ENCODE measurements at places on chromosomes 2 and 18. TPM values are rescaled to one million over a fixed set of nuclear protein-coding genes. Genes with fewer than 3 reads are reported as not detected.
A peak's percentile ranks its signal among the peaks of the same experiment; 100 is the strongest.

DNA sequence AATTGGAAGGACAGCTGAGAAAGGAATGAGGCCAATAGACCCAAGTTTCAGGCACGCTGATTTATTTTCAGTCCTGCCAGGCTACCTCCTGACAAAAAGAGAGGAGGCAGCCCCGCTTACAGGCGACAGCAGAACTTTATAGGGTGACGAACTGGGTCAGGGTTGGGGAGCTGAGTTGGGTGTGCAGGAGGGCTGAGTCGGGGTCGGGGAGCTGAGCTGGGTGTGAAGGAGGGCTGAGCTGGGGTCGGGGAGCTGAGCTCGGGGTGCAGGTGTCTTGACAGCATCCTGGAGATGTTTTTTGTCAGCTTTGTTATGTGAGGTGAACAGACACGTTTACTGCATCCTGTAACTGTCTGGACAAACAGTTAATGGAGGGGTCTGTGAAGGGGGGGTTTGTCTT is 342.2 kb downstream of the ADCYAP1 start:
- DNase-seq, result no peak

GRCh38 chr2:209771474-209772289 is at the start of gene UNC80:
TSS of gene UNC80 (plus strand) at chr2:209771832. CDS start at chr2:209772073, 241 bp downstream.
- DNase-seq, result peak; percentile 58

DNA sequence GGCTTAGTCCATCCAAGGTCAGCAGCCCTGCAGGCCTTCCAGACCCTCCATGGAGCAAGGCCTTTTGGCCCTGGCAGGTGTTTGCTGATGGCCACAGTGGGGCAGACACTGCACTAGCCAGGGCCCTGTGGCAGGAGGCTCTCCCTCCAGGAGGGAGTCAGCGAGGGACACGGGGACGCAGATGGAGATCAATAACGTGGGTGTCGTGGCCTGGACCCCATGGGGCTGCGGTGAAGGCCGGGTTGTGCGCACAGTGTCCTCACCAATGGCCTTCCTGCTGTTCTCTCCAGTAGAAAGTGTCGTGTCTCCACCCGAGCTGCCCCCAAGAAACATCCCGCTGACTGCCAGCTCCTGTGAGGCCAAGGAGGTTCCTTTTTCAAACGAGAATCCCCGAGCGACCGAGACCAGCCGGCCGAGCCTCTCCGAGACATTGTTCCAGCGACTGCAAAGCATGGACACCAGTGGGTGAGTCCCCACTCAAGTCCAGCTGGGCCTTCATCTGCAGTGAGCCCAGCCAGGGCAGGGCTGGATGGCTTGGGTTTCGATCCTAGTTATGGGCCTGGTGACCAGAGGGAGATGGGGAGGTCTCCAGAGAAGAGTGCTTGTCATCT is 65.4 kb downstream of the INPP5D start:
- DNase-seq, result no peak

DNA sequence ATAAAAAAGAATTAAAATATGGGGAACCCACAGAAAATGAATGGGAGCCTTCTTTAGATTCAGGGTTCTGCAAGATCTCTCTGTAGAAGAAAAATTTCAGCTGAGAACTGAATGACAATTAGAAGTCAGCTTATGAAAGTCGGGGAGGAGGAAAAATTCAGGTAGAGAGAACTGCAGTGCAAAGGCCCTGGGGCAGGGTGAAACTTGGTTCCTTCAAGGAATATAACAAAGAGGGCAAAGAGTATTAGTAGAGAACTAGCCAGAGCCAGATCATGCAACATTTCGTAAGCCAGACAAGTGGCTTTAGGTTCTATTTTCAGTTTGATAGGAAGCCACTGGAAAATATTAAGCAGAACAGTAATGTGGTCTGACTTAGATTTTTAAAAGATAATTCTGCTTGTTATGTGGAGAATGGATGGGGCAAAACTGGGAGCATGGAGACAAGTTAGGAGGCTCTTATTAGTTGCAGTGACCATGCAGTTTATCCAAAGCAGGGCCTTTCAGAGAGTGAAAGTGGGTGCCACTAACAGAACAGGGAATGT is 27.9 kb downstream of the RAB27B start:
- DNase-seq, result no peak

GRCh38 chr18:65477455-65477854 is 273.4 kb upstream of the CDH7 start:
- DNase-seq, result no peak

The NGEF gene
- total RNA-seq, result not detected

GRCh38 chr18:69400253-69400975 is at the start of gene DOK6:
TSS of gene DOK6 (plus strand) at chr18:69400888.
- DNase-seq, result peak; percentile 47

DNA sequence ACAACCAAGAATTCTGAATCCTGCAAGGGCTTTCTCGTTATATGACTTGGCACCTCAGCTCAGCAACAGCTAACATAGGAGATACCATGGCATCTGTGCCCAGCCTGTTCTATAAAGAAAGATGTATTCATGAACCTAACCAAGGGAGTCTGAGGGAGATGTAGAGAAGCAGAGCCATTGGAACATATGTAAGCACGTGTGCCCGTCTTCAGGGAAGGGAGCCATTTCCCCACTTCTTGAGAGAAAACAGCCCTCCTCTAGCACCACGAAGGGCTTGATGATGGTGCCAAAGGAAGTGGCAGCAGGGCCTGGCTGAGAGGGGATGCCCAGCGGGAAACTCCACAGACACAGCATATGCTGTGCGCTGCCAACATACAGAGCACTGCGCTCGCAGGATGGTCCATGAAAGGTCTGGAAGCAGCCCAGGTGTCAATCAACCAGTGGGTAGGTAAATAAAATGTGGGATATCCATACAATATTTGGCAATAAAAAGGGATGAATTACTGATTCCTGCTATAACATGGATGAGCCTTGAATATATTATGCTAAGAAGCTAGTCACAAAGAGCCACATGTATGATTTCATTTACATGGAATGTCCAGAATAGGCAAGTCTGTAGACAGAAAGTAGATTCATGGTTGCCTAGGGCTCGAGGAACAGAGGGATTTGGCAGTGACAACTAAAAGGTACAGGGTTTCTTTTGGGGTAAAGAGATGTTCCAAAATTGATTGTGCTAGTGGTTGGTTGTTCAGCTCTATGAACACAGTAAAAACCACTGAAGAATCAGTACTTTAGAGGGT is 16.1 kb downstream of the TMEM247 start:
- DNase-seq, result no peak

DNA sequence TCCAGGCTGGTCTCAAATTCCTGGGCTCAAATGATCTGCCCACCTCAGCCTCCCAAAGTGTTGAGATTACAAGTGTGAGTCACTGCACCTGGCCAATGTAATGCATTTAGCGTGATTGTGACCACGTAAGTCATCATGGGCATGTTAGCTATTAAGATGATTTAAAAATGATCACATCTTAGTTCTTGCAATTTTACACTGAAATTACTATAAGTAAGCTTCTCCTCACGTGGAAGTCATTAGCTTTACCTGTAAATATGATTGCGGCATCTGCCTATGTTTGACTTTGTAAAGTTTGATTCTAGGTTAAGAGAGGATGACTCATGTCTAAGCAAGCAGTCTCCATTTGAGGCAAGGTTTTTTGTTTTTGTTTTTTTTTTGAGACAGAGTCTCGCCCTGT is 85.5 kb downstream of the PMAIP1 start:
- DNase-seq, result no peak

GRCh38 chr2:21233194-21233593 is 109.4 kb downstream of the TDRD15 start:
- no peak for DNase-seq

DNA sequence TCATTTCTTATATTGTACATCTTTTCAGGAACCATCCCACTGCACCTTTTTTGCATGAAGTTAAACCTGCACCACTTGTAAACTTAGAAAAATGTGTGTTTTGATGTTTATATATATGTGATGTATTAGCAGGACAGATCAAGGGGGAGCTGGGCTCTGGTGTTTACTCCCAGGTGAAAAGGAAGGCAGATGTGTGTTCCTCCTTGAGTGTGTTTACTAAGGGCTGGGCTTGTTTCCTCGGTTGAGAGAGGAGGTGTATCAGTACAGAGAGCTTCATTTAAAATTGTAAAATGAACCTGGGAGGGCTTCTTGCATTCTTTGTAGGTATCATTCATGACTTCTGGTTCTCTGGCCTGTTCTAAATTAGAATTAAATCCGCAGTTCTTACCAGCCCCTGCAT is 14.8 kb downstream of the LPIN1 start:
- DNase-seq, result no peak

Measured in breast epithelium (tissue), 4 donors.